ENCODE measurements at places on chromosomes 11 and 22.

DNA sequence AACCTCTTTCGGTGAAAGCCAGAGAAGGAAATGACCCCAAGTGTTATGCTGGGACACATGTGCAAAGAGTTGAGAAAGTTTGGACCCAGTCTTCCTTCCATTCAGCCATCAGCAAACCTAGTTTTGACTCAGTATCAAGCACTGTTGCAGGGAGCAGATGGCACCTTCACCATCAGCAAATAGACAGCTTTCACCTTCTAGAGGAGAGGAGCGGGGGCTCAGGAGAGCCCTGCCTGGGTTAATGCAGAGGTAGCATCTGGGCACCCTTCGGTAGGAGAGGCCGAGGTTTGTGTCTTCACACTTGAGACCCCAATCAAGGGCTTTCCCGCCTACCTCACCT lies 16.2 kb upstream of the MFRP start:
- no peak for DNase-seq

- DNase-seq: no peak
These were observed 657.5 kb downstream of the FAM181B start for GRCh38 chr11:82076126-82076525.

DNA sequence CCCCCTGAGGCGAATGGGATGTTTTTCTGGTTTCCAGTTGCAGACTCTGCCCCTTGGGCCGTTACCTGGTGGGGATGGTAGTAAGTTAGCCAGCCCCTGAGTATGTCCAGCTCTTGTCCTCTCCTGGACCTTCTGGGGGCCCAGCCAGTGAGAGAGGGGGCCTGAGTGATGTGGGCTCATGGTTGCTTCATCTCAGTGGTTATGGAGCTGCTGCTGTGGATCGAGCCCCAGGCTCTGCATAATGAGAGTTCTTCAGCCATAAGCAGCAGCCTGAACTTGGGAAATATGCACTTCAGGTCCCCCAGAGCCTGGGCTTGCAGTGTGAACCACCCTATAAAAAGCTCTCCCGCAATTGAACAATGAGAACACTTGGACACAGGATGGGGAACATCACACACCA lies 5.9 kb downstream of the TMPRSS13 start:
- DNase-seq: no peak

DNA sequence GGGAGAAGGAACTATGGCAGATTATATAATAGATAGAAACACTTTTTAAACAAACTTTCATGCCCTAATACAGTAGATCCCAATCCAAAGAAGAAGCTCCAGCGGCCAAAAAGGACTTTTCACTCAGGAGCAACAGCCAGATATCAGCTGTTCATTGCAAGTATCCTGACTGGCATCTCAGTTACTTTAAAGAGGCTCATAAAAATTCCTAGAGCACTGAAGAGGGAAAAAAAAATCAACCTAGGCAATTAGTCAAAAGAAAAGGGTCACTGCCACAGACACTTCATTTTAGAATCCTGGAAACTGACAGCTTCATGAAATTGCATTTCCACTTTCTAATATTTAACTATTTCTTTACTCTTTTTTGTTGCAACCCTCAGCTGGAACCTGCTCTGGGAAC lies 170.6 kb upstream of the SOX6 start:
- DNase-seq: no peak

- DNase-seq: no peak
These were observed 48.7 kb upstream of the APOA1 start for GRCh38 chr11:116885951-116886655.

- no peak for DNase-seq
These were observed 19.8 kb downstream of the TPST2 start for GRCh38 chr22:26570115-26570514.

- DNase-seq: no peak
These were observed 83.6 kb downstream of the KCNJ1 start for GRCh38 chr11:128783513-128783912.

GRCh38 chr22:50699756-50700386 lies 27.2 kb downstream of the SHANK3 start:
- DNase-seq: no peak

DNA sequence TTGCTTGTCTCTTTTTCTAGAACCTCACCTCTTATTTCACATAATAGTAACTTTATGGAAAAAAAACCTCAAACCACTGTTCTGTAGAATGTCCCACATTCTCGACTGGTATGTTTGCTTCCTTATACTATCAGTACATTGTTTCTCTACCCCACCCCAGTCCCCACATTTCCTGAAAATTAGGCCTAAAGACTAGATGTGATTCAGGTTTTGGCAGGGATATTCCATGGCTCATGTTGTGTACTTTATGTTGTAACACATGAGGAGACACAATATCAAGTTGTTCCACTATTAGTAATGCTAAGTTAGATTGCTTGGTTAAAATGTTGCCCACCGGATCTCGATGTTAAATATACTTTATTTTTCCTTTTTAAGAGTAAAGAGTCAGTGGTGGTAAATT lies 34.7 kb downstream of the DDIAS start:
- no peak for DNase-seq

GRCh38 chr11:76162336-76163288 lies 43.7 kb downstream of the WNT11 start:
- no peak for DNase-seq

- DNase-seq: no peak
These were observed 154.3 kb downstream of the ADAMTS15 start for GRCh38 chr11:130602641-130603334.

- no peak for DNase-seq
These were observed 2.9 kb upstream of the HMBS start for GRCh38 chr11:119081682-119082260.

- no peak for DNase-seq
These were observed 16.9 kb upstream of the CCDC188 start for GRCh38 chr22:20167643-20168322.

DNA sequence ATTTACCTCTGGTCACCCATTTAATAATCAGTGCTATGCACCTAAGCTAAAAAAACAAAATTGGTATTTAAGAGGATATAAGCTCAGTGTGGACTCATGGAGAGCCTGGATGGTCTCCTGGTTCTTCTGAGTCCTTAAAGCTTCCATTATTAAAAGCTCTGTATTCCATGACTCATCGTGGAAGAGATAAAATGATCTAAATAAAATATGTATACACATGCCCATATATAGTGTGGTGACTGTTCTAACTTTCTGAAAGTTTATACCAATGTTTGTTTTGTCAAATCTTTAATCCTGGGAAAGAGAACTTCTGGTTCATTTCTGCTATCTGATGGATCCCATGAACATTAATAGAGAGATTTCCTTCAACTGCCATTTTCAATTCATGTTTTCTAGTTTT lies 375.9 kb downstream of the GUCY1A2 start:
- no peak for DNase-seq

Measured in NCI-H2081 (cell line).